Osteoblast (primary cell): ENCODE measurements at places on chromosomes 7 and 10. TPM values are rescaled to one million over a fixed set of nuclear protein-coding genes. Genes with fewer than 3 reads are reported as not detected.

DNA sequence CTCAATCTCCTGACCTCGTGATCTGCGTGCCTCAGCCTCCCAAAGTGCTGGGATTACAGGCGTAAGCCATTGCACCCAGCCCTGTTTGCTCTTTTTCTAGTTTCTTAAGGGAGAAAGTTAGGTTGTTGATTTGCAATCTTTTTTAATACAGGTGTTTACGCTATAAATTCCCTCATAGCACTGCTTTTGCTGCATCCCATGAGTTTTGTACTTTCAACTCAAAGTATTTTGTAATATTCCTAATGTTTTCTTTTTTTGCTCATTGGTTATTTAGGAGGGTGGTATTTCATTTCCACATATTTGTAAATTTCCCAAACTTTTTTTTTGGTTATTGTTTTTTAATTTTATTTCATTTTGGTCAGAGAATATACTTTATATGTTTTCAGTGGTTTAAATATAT is 11.6 kb downstream of the TPST1 start:
- no peak for DNase-seq

- no peak for DNase-seq
Observed at GRCh38 chr10:43264344-43264964, 2.4 kb downstream of the RASGEF1A start.

DNA sequence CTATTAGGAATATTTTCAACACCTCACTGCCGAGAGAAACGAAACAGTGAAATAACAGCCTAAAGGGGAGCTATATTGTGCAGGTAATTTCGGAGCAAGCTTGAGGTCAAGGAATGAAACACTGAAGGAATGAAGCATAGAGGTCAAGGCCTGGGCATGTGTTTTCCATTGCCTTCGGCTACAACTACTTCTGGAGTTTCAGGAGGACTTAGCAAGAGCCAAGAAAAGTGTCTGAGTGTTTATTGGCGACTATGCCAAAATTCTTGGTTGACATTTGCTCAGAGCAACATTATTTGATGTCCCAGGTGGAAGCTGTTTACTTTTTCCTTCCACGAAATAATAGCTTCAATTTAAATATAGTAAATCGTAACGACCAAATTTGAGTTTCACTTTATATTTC is 89.6 kb upstream of the IFRD1 start:
- peak; percentile 53 for DNase-seq

DNA sequence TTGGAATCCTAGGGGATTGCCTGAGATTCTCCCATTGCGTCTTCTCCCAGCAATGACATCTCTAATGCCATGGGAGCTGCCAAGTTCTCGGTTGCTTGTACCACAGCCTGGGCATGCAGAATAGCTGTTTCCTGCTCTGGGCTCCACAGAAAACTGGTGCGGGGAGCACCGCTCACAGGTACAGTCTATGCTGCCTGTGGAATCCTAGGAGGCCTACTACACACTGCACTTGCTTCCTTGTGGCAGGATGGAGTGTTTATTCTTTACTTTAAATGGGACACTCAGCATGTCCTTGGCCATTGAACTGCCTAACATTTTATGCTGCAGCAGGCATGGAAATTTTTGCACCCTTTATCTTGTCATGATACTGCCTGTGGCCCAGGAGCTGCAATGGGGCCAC is 378.8 kb upstream of the SHH start:
- no peak for DNase-seq

Gene TMEM213
- not detected in 2 replicates for total RNA-seq

Gene CHRM2
- total RNA-seq: under 0.01 and 1.2 TPM in 2 replicates

Gene ZEB1
- 53.6 and 56.1 TPM in 2 replicates for total RNA-seq

Gene POLR2J2
- total RNA-seq: 2.5 and 8.3 TPM in 2 replicates
